ENCODE measurements at places on chromosomes 5 and 9.

DNA sequence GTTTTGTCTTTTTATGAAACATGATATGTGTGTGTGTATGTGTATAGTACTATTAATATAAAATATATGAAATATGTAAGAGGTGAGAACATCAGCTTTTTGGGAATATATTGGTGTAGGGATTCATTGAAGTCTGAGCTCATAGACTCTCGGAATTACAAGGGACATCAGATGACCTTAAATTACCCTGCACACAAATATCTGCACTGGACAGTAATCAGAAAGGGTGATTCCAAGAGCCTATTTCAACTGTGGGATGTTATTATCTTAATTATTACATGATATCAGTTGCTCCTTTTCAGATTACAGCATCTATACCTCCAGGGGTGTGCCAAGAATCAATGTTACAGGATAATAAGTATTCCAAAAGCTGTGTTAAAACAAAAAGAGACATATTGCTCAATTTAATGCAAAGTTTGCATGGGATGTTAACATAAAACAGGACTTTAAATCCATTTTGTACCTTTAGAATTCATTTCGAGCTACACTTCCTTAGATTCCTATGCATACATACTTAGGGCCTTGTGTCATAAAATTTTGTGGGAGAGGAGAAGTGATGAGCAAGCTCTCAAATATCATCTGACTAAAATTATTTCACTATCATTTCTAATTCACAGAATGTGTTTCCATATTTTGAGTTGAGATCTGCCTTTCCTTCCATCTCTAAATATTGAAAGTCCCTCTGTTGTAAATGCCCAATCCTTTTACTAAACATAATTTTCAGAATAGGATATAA, 365.2 kb downstream of the BRINP1 start:
- DNase-seq: no peak

GRCh38 chr5:38621840-38622437, 65.5 kb upstream of the LIFR start:
- no peak for DNase-seq

- DNase-seq: no peak
Measured at GRCh38 chr9:4936823-4937222, 48.2 kb upstream of the JAK2 start.

- DNase-seq: no peak
Measured at GRCh38 chr5:102922799-102923477, 167.8 kb downstream of the PAM start.

- DNase-seq: no peak
Measured at GRCh38 chr5:154201108-154201769, 10.7 kb downstream of the GALNT10 start.

- DNase-seq: no peak
Measured at GRCh38 chr9:109110329-109111021, 9.3 kb downstream of the TMEM245 start.

DNA sequence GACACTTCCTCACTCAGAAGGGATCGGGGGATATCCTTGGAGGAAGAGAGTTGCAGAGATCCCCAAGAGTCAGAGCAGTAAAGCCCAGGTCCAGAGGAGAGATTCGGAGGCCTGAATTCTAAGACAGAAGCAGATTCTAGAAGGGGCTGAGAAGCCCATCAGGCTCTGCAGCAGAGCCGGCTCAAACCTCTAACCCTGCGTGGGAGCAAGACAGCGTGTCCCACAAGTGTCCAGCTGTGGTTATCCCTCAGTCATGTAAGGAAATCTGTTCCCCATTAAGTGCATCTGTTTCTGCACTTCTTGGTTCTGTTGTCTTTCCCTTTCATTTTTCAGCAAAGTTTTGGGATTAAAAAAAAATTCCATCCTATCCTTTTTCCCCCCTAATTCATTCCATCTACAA, 4.8 kb upstream of the DIAPH1 start:
- DNase-seq: no peak

GRCh38 chr5:72651779-72652178, 144.6 kb upstream of the ZNF366 start:
- DNase-seq: no peak

DNA sequence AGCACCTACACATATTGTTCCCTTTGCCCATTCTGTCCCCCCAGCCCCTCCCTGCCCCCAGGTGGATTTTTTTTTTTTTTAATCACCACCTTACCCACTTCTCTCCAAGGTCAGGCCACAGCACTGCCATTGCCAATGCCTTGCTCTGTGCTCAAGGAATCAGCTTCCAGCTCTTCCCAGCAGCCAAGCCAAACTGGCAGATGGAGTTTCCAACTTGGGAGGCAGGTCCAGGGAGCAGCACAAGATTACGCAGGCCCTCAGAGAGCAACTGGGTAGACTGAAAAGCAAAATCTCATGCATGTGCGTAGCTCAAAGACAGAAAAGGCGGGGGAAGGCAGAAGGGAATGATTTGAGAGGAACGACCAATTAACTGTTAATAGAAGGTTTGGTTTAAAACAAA, 15.1 kb downstream of the GRHPR start:
- no peak for DNase-seq

DNA sequence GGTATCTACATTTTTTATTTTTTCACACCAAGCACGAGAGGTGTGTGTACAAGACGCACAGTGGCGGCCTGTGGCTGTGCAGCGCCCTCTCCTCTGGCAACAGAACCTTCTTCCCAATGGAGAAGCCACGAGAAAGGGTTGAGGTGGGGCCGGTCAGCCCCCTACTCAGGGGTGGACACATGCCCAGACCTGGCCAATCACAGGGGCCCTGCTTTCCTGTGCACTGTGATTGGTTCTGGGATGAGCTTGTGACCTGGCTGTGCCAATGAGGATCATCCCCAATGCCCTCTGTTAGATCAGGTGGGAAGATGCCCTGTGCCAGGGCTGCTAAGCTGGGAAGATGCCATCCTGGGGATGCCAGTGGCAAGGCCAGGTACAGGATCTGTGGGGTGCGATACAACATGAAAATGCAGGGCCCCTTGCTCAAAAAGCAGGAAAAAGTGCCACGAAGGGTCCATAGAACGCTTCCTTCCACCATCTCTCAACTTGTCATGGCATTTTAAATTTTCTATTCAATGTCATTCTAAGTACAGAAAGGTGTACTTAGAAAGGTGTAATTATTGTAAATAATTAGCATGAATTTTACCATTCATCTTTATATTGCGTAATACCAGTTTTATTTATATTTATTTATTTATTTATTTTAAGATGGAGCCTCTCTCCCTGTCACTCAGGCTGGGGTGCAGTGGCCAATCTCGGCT, 15.4 kb downstream of the IER5L start:
- no peak for DNase-seq

DNA sequence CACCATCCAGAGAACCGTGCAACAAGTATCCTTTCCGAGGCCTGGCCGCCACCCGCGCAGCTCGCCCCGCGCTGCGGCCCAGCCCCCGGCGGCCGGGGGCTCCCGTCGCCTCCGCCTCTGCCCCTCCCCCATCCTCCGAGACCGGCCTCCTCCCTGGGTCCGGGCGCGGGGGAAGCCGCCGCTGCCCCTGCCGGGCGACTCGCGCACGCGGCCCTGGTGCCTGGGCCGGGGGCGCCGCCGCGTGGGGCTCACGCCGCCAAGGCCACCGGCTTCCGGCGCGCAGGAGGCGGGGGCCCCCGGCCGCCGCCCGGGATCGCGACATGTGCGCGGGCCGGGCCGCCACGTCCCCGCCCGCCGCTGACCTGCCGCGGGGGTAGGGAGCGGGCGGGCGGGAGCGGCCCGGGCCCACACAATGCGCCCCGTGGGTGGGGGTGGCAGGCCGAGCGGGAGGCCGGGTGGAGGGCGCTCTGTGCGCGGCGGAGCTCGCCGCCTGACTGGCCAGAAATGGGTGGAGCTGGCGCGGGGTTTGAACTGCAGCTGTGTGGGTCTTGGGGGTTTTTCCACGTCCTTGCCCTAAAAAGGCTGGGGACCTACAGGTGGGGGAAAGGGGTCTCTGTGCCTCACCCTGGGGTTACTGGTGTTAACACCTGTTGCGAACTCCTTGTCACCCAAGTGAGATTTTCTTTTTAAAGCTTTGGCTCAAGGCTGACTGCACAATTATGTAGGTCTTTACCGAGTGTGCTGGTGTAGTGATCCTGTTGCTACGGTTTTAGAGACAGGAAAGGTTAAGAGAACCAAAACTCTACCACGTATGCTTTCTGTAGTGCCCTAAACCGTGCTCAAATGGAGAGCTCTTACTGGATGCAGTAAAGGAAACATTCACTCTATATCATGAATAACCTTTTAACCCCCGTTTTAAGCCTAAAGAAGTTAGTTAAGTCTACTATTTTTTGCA, 32.3 kb downstream of the TNPO1 start:
- DNase-seq: peak; percentile 12

- DNase-seq: no peak
Measured at GRCh38 chr5:27516437-27516836, 478.1 kb upstream of the CDH9 start.

DNA sequence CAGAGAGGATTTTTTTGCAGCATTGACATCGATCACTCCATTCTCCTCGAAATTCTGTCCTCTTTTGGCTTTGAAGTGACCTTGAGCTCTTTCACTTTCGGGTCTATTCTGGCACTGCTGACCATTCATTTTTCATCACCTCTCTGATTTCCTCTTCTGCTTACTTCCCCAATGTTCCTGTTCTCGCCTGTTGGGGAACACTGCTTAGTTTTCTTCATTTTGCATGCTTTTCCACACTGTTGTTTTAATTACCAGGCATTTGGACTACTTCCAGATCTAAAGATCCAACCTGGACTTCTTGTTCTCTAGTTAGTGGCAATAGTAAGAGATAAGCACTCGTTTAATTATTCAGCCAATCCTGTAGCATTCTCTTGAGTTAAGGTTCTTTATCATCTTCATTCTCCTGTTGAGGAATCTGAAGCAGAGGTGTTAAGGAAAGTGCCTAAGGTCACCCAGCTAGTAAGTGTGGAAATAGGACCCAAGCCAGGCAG, 53.4 kb downstream of the MAN2A1 start:
- DNase-seq: no peak

GRCh38 chr9:126502417-126503332, 111.1 kb upstream of the LMX1B start:
- DNase-seq: no peak

GRCh38 chr5:84715686-84716085, 331.0 kb upstream of the EDIL3 start:
- no peak for DNase-seq

DNA sequence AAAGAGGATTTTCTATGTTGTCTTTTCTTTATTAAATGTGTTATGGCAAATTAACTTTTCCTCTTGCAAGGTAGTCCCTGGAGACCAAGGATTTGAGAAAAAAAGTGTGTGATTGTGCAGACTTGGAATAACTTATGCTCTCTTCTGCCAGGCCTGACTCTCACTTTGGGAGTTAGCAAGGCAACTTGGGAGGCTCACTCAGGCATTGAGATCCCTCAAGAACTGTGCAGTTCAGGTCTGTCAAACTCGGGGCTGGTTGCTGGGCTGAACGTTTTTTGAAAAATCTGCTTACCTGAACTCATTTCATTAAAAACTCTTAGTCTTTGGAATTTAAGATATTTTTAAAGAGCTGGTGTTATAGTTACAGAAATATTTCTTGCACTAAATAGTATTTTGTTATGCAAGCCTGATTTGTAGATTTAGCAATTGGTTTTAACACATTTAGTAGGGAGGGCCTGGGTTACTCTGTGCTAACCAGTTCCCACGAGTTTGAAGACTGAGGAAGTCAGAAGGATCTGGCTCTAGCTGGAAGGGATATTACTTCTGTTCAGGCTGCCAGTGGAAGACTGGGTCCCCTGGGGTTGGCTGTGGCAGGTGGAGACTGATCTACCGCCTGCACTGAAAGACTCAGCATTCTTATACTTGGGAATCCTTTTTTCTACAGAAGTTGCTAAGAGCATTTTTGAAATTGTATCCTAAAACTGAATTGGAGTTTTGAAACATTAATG, 150.4 kb upstream of the PCSK5 start:
- DNase-seq: no peak

- DNase-seq: no peak
Measured at GRCh38 chr9:99383536-99383935, 161.5 kb downstream of the SEC61B start.

DNA sequence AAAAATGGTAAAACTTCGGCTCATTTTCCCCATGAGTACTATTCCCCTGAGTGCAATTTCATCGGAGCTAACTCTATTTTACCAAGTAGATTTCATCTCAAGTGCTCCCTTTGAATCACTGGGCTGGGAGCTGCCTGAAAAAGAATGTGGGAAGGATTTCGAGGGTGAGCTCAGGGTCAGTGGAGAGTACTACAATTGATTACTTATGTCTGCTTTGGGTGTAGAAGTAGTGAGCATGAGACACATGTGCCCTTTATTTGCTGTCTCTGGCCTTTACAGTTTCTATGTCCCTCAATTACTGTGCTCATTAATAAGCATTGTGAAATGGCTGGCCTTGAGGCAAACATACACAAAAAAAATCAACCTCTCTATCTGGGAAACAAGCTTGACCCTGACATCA, 172.7 kb upstream of the RFX3 start:
- DNase-seq: no peak

- DNase-seq: no peak
Measured at GRCh38 chr9:82903503-82903902, 159.4 kb downstream of the RASEF start.

GRCh38 chr9:122261469-122261881, 3.2 kb downstream of the RBM18 start:
- DNase-seq: peak; percentile 89

- DNase-seq: no peak
Measured at GRCh38 chr9:35566417-35566816, 38.6 kb upstream of the TESK1 start.

- no peak for DNase-seq
Measured at GRCh38 chr9:124273427-124274160, 15.8 kb downstream of the NEK6 start.

- peak; percentile 50 for DNase-seq
Measured at GRCh38 chr9:133449760-133450159, 10.0 kb upstream of the CACFD1 start.

DNA sequence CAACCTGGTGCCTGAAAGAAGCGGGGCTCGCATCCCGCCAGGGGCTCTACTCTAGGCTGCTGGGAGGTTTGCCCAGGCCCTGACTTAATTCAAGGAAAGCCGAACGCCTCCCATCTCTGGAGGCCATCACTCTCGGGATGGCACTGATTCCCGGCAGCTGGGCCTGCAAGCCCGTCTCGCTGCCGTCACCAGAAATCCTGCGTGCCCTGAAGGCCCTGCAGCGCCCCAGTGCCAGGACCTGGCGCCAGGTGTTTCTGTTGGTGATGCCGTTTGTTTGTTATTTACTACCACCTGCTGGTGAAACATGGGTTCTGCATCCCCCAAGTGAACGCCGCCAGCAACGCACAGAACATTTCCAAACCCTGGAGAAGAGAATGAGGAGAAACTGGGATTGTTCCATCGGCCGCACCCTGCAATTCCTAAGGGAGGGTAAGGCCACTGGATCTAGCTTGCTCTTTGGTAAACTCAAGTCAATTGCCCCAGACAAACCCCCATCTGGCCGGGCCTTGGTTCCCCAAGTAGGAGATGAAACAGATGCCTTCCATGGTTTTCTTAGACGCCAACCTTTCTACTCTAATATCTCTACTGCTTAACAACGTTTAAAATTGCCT, 77.9 kb downstream of the AK8 start:
- peak; percentile 54 for DNase-seq

DNA sequence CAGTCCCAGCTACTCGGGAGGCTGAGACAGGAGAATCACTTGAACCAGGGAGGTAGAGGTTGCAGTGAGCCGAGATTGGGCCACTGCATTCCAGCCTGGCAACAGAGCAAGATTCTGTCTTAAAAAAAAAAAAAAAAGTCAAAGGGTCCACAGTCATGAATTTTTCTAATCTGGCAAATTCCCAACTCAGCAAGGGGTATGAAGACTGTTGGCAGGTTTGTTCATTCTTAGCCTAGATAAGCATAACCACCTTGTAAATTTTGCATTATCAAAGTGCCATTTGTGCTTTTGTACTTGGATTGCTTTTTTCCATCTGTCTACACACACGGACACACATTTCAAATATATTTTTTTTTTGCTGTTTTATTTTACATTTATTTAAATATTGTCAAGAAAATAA, 299.8 kb upstream of the NUDT12 start:
- DNase-seq: no peak
